CD4-positive, alpha-beta T cell (primary cell): ENCODE measurements at places on chromosomes 13 and 19. TPM values are rescaled to one million over a fixed set of nuclear protein-coding genes. Genes with fewer than 3 reads are reported as not detected.

PABPC3 gene
- 0.20 TPM for total RNA-seq

DNA sequence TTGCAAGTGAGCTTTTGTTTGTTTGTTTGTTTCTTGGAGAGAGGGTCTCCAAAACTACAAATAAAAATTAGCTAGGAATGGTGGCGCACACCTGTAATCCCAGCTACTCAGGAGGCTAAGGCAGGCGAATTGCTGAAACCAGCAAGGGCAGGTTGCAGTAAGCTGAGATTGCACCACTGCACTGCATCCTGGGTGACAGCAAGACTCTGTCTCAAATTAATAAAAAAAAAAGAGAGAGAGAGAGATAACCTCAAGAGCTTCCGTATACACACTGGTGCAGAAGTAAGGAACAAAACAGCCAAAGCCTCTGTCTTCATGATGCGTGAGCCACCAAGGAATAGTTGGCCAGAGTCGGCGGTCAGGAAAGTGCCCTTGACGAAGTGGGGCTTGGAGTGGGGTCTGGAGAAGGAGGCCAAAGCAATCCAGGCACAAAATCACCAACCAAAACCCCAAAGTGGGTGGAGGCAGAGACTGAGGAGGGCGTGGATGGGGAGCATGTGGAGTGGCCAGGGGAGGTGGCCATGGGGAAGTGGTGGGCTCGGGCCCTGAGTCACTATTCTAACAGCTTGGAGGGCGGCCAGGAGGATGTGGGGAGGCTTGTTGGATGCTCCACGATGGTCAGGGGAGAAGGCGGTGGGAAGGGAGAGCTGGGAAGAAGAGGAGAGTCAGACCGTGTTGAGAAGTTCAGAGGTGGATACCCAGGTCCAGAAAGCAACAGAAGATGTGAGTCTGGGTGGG is 21.2 kb upstream of the TOMM40 start:
- no peak for DNase-seq

DNA sequence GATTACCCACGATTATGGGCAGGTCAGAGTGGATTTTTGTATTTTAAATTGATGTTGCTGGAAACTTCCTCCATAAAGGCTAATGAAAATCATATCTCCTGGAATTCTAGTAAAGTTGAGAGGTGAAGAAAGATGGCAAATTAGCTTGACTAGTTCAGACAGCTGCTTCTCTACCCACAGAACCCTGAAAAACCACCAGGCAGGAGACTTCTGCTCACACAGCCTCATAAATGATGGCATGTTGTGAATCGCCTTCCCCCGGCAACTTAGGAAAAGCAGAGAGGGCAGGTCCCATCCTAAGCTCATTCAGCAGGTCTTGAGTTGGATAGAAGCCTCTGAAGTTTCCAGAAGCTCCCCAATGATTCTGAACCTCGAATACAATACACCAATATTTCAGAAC is 87.6 kb upstream of the SLC7A1 start:
- DNase-seq, result no peak

- no peak for DNase-seq
Observed at GRCh38 chr13:99407906-99408702, 93.2 kb upstream of the TM9SF2 start.

DNA sequence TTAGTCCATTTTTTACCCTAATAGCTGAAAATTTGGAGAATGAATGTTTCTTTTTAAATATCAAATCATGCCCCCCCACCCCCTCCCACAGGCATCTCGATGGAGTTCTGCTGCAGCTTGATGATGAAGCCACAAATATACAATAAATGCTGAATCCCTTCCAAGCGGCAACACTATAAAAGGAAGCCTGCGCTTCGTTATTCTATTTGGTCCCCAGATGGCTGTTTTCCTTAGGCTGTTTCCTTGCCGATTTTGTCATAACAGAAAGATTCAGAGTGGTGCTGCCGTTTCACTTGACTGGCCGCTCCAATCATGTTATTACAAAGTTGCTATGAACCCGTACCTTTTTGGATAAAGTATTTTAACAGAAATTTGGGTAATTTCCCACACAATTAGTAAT is 79.5 kb downstream of the MYO16 start:
- DNase-seq, result no peak

DNA sequence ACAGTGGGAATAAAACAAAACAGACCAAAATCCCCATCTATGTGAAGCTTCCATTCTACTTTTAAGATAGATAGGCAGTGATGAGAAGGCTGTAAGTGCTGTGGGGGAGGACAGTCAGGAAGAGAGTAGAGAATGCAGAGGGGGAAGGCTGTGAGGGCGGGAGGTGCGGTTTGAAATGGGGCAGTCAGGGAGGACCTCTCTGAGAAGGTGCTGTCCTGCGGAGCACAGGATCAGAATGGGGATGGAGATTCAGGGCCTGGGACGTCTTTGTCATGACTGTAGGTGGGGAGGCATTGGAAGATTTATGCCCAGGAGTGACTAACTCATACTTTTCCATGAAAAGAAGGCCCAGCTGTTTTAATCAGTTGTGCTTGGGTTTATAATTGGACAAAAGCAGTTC is 3.9 kb upstream of the GPR183 start:
- DNase-seq, result no peak

GRCh38 chr19:51093101-51093500 is 10.4 kb upstream of the KLK14 start:
- DNase-seq, result no peak
